ENCODE measurements at places on chromosomes 4 and X.

- DNase-seq: no peak
These were observed 576.6 kb upstream of the FRG1 start for GRCh38 chr4:189364032-189364449.

DNA sequence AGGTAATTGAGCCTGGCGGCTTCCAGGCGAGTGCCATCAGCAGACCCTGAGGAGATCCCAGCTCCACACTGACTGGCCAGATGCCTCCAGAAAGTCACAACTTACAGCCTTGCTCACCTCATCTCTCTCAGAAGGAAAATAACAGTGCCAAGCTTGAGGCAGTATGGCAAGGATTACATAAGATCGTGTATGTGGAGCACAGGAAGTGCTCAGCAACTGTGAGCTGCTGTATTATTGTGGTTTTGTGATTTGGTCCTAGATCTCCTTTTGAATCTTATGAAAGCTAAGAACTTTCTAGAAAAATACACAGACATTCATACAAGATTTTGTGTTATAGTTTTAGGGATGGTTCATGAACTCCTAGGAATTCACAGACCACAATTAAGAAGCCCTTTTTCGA lies 14.0 kb downstream of the RASL11B start:
- DNase-seq: no peak

GRCh38 chrX:39974270-39974669 lies 123.5 kb downstream of the BCOR start:
- DNase-seq: no peak

- no peak for DNase-seq
These were observed 19.4 kb downstream of the MTTP start for GRCh38 chr4:99593781-99594641.

GRCh38 chr4:80839281-80839680 lies 191.2 kb upstream of the BMP3 start:
- no peak for DNase-seq

DNA sequence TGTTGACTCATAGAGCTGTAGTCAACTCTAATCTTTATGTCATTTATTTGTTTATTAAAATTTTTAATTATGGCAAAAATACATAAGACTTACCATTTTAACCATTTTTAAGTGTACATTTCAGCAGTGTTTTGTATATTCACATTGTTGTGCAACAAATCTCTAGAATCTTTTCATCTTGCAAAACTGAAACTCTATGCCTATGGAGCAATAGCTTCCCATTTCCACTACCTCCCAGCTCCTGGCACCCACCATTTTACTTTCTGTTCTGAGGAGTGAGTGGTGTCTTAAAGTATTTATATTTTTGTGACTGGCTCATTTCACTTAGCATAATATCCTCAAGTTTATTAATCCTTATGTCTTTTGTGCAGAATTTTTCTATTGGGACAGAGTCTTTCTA lies 181.0 kb downstream of the GPAT3 start:
- no peak for DNase-seq

- DNase-seq: no peak
These were observed 4.4 kb downstream of the SOD3 start for GRCh38 chr4:24799544-24800324.

DNA sequence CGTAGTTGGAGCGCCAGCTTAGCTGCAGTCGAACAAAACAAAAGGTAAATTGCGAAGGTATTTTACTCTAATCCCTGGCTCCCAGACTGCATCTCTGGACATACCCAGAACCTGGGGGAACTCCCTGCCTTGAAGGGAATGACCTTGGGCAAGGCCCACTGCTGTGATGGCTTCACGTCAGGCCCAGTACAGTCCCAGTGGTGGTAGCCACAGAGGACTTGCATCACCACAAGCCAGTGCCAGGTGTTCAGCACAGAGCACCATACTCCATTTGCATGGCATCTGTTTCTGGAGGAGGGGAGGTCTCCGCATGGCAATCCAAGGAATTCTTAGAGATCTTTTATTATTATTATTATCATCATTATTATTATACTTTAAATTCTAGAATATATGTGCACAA lies 5.6 kb downstream of the ETDA start:
- no peak for DNase-seq

GRCh38 chrX:7127056-7127455 lies 20.5 kb upstream of the STS start:
- DNase-seq: no peak

- no peak for DNase-seq
These were observed 31.7 kb downstream of the RNF175 start for GRCh38 chr4:153728151-153728550.

DNA sequence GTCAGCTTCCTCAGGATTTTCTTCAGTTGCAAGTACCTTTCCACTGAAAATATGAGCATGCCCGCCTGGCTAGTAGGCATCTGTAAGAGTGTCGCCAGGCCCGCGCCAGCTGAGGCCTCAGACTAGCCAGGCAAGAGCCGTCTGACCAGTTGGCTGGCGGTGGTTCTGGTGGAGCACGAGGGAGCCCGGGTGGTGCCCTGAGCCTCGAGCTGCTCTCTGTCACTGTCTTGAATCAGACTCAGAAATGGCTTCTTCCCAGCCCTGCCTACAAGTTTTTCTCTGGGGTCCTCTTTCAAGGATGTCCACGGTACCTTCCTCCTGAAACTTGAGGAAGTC lies 11.9 kb downstream of the GRPEL1 start:
- no peak for DNase-seq

GRCh38 chr4:102447413-102447812 lies 53.7 kb upstream of the NFKB1 start:
- no peak for DNase-seq

DNA sequence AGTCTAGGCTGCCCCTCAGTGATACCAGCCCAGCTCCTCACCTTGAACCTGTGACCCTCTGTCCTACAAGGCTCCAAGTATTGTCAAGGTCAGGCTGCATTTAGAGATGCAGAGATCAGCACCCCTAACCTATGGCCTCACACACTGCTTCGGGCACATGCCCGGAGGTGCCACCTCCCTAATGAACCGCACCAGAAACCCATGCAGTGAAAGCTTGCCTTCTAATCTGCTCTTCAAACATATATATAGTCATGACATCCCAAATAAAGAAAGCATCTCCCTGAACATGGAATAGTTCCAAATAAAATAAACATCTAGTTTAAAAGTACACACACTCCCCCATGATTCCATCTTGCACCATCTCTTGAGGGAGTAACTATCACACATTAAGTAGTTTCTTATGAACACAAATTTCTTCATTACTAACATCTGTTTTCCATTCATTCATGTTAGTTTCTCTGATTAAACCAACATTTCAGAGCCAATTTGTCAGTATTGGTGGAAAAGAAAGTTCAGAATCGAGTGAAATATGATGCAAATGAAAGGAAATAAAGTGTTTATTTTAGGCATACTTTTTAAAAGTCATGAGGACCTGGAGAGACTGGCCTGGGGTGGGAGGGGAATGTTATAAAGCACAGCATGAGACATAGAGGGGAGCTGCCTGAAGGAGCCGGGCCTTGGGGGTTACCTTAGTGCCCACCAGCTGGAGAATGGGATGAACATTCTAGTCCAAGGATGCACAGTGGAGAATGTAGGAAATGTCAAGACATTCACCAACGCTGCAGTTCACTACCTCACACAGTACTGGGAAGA lies 19.2 kb downstream of the CC2D2A start:
- DNase-seq: no peak

DNA sequence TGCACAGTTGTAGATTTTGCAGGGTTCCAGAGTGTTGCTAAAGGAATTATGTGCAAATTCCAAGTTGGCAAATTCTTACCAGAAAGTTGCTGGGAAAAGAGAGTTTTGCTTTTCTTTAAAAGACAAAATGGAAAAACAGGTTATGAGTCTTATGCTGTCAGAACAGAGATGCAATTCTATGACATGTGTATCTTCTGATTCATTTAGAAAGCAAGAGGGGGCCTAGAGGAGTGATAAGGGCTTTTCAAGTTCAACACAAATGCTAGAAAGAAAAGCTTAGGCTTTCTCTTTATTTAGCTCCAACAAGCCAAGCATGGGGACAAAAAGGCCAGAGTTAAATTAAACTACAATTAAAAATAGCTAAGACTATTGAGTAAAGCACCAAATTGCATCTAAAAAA lies 72.4 kb upstream of the GATB start:
- no peak for DNase-seq

- no peak for DNase-seq
These were observed 39.3 kb upstream of the CXCL8 start for GRCh38 chr4:73701116-73701515.

- peak; percentile 1 for DNase-seq
These were observed 193.0 kb downstream of the GPC3 start for GRCh38 chrX:133792198-133792953.

DNA sequence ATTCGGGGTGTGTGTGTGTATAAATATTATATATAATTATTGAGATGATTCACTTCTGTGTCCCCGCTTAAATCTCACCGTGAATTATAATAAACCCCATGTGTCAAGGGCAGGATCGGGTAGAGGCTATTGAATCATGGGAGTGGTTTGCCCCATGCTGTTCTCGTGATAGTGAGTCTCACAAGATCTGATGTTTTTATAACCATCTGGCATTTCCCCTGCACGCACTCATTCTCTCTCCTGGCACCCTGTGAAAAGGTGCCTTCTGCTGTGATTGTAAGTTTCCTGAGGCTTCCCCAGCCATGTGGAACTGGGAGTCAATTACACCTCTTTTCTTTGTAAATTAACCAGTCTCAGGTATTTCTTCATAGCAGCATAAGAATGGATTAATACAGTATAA lies 851.4 kb upstream of the AGA start:
- no peak for DNase-seq

DNA sequence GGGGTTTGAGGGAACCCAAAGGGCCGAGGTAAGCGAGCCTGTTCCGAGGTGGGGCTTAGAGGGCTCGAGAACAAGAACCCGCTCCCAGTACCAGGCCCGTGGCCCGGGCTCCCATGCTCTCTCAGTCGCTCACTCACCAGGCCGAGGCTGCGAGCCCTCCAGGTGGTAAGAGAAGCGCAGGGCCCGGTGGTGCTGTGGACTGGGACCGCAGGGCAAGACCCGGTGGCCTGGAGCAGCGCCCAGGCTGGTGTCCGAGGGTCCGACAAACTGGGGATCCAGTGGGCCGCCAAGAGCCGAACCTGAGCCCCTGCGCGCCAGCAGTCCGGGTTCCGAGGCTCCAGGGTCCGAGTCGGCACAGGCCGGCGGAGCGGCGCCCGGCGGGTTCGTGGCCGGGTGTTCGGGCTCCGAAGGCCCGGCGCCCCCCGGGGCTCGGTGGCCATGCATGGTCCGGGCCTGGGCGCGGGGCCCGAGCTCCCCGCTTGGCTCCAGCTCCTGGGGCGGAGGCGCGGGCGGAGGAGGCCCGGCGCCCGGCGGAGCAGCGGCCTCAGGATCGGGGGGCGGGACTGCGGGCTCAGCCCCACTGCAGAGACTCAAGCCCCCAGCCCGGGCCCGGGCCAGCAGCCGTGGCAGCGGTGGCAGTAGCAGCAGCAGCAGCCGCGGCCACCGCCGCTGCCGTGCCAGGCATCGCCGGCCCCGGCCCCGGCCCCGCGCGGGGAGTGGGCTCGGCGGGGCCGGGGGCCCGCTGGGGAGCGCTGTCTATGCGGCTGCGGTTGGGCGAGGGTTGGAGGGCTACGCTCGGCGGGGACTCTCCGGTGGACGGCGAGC lies 833 bp downstream of the FGD1 start:
- no peak for DNase-seq

GRCh38 chr4:185437809-185438208 lies 12.0 kb upstream of the UFSP2 start:
- no peak for DNase-seq

GRCh38 chr4:6334203-6334887 lies 64.7 kb downstream of the WFS1 start:
- no peak for DNase-seq

- no peak for DNase-seq
These were observed 164.3 kb upstream of the PABPC4L start for GRCh38 chr4:134365852-134366251.

DNA sequence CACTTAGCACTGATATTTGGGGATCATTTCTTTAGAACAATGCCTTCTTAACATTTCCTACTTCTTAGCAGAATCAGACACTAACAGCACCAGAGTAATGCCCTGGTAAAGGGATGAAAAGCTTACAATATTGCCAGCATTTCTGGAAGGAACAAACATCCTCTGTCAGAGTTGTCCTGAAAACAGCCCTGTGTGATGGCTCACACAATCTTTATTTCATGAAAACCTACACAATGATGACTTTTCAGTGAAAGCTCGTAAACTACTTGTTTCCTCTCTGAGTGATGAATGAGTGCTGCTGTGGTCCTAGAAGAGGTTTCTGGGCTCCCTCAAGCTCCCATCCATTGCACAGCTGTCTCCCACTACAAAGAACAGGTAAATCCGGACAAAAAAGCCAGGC lies 52.8 kb downstream of the GPC4 start:
- no peak for DNase-seq

DNA sequence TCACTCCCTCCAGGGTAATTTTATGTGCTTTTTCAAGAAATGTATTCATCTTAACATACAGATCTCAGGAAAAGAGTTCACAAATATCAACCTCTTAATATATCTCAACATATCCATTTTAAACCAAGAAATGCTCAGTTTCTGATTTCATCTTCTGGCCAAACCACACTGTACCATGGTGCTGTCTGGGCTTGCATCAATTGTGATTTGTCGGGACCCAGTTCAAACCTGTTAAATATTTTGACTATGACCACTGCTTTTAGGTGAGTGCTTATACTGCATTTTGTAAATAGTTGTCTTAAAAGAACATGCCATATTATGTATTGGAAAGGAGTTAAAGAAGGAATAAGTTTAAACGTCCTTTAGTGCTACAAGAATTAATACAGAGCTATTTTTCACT lies 352.1 kb downstream of the SPOCK3 start:
- no peak for DNase-seq

GRCh38 chrX:151878574-151878973 lies 34.1 kb upstream of the MAGEA4 start:
- DNase-seq: no peak

DNA sequence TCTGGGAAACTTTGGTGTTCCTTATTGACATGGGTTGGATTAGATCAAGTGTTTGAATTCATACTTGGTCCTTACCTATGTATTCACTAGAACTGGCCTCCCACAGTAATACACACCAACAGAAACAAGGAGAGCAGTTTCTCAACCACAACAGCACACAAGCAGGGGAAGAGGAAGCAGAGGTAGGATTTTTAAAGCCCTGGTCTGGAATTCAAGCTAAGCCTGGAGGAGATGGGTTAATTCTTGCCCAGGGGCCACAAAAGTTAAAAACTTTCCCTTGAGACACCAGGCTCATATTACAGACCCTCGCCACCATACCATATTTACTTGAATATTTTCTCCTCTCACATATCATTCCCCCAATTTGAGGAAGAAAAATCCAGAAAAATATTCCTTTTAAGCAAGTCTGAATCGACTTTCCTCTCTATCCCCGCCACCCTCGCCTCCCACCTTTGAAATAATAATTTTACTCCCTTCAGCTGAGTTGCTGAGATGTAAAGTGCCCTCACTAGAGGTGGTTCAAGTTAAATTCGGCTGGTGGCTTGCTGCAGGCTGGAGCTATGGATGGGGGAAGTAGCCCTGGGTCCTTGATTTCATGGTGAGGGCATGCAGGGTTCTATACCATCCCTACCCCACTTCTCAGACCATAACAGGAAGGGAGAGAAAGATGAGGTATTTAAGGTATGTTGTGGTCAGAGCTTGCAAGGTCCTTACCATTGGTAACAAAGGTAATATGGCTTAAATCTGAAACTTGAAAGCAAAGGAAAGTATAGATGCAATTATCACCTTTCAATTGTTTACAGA lies 440.2 kb downstream of the INPP4B start:
- DNase-seq: no peak

Measured in stimulated activated CD4-positive, alpha-beta T cell treated with anti-CD3 and anti-CD28 coated beads, TNF-alpha, amount 100 ng/mL, for 4 hours (primary cell).